Inflammatory macrophage treated with lipopolysaccharide for 4 hours (primary cell): ENCODE measurements at places on chromosomes 11 and 22.
A peak's percentile ranks its signal among the peaks of the same experiment; 100 is the strongest.

DNA sequence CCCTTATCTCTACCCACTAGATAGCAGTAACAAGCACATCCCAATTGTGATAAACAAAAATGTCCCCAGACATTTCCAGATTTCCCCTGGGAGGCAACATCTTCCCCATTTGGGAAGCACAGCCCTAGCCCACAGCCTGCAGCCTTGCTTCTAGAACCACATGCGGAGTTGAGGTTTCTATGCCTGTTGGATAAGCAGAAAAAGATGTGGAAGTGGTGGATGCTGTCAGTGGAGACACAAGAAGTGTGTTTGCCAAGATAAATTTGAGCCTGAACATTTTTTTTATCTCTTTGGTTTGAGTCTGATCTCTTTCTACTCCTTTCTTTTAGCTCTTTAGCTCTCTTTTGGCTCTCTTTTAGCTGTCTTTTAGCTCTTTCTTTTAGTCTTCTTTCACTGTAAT is 884.5 kb downstream of the NTM start:
- no peak for DNase-seq

GRCh38 chr22:30337461-30337778 is 10.7 kb upstream of the TBC1D10A start:
- DNase-seq = no peak

GRCh38 chr11:63769714-63770455 is 1.3 kb upstream of the ZFTA start:
- DNase-seq = no peak

- peak; percentile 30 for DNase-seq
Observed at GRCh38 chr11:84564180-84564866, 1062.8 kb downstream of the DLG2 start.

DNA sequence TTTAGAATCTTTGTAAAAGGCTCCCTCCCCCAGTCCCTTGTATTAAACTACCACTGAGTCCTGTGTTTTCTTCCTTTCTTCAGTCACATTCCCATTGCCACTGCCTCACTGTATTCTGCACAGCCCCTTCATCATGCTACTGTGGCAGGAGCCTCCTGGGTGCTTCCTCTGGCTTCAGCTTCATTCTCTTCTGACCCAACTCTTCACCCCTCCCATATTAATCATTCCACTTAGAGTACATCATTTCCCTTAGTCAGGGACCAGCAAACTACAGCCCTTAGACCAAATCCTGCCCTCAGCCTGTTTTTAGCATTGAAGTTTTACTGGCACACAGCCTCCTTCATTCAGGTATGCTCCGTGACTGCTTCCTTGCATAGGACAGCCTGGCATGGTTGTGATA is 127.7 kb upstream of the MTNR1B start:
- DNase-seq = no peak

DNA sequence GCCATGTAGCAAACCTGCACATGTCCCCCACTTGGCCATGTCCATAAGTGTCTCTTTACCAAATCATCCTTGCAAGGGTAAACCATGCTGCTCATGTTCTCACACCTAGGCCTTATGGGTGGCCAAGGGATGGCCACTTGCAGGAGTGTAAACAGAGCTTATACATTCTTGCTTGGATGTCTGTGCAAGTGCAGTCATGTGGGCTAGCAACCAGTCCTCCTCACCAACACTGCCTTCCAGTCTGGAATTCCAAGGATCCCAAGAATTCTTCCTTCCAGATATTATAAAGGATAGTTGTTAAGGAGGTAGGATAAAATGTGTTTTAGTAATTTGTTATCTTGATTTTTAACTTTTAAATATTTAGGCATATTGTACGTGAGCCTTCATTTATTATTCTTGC is 47.8 kb upstream of the OR5P2 start:
- DNase-seq = no peak

DNA sequence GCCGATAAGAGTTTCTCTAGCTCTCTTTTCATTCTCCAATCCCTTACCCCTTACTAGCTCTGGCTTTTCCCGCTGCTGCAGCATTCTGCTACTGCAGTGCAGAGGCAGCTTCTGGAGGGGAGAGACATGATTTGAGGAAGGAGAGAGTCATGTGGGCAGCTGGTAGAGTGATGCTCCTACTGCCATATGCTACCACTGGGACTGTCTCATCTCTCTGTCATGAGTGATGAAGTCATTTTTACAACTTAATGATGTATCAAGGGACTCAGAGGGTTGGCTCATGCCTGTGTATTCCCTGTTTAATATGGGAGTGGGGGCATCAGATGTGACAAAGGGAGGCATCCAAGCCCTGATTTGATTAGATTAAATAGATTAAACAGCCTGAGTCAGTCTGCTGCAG is 11.3 kb downstream of the SLC17A6 start:
- no peak for DNase-seq

DNA sequence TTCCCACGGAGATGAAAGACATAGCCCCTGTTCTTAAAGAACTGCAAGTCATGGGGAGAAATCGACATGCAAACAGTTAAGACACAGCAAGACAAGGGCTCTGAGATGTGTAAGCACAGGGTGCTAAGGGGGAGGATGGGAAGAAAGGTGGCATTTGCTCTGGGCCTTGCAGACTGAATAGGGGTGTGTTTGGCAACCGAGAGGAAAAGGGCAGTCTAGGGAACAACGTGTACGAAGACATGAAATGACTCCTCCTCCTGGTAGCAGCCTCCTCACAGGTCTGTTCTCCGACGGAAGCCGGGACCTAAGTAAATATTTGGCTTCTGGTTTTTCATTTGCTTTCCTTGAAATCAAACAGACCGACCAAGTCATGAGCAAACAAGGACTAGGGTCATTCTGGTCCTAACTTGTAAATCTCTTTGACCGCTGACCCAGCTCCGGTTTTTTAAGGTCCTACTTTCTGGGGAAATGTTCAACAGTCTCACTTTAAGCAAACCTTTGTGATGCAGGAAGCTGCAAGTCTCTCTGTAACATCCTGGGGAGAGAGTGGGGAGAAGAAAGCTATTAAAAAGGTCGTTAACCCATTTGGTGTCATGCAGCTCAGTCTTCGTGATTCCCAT is 19.7 kb downstream of the NNMT start:
- DNase-seq = no peak

GRCh38 chr11:33869481-33870422 is 22.1 kb downstream of the LMO2 start:
- peak; percentile 91 for DNase-seq

DNA sequence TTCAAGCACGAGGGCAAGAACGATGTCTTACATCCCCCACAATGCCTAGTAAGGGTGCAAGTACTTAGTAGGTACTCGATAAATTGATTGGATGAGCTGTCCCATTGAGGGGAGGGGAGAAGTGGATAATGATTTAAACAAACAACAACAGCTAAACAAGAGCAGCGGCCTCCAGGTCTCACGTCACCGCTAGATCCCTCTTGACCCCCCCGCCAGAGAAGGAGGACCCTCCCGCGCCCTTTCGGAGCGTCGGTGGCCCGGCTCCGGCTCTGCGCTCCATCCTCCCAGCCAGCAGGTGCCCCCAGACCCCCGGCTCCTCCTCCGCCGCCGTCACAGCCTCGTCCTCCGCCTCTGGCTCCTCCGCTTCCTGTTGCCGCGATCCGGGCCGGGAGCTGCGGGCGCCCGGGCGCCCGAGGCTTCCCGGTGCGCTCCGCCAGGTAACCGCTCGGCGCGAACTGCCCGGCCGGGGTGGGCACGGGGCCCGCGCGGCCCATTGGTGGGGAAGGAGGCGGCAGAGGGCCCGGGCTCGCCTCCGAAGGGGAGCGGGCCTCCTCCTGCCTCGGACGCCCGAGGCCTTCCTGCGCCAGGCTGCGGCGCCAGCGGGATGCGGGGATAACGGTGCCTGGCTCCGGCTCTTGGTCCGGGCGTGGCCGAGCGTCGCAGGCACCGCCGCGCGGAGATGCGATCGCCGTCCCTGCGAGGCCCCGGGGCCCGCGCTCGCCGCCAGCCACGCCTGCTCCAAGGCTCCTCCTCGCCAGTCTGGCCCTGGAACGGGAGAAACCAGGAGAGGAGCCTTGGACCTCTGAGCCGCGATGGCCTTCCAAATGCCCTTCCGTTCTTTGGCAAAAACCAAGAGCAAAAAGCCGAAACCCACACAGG is at the start of gene TLCD5:
Gene TLCD5 (plus strand): TSS at position 368 of the 879 bp plus-strand sequence. CDS start 2,143 bp downstream, outside the sequence.
- DNase-seq = no peak

DNA sequence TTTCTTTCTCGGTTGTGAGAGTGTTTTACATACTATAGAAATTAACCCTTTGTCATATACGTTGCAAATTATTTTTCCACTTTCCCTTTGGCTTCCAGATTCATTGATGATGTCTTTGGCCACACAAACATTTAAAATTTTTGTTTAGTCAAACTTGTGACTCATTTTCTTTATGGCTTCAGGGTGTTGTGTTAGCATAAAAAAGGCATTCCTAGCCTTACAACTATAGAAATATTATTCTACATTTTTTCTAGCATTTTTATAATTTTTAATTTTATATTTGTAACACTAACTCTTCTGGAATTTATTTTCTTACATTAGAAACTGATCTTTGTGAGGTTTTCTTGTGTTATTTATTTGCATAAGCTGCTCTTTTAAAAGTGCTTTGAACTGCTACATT is 12.1 kb downstream of the GRIA4 start:
- no peak for DNase-seq

GRCh38 chr11:38788561-38788960 is 2190.5 kb upstream of the RAG2 start:
- no peak for DNase-seq

- peak; percentile 96 for DNase-seq
Observed at GRCh38 chr11:75576499-75576918, 14.5 kb downstream of the SERPINH1 start.

DNA sequence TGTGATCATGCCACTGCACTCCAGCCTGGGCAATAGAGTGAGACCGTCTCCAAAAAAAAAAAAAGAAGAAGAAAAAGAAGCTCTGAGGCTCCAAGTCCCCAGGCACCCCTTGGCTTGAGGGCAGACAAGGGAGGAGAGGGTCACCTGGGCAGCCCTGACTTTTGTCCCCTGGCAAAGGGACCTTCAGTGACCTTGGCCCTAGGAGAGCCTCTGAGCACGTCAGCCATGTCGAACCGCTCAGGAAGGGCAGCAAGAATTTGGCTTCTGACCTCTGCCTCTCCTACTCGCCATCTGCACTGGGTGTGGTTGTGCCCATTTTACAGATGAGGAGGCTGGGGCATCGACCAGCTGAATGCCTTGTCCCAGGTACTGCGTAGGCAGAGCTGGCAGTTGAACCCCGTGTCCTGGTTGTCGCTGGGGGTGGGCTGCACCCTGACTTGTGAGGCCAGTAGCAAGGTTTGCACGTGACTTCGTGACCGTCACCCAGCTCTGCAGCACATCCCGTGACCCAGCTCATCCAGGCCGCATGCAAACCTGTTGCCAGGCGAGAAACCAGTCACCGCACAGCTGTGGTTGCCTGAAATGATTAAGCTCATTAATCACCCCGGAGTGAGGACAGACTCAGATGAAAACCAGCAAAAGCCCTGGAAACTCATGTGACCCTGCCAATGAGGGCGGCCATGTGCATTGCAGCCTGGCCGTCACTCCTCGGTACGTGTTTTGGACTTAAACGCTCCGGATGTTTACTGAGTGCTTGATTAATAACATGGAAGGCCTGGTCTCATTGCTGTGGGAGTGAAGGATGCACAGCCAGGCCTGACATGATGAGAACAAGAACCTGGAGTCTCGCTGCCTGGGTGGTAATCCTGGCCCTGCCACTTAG is 47.7 kb upstream of the PPP6R3 start:
- no peak for DNase-seq

DNA sequence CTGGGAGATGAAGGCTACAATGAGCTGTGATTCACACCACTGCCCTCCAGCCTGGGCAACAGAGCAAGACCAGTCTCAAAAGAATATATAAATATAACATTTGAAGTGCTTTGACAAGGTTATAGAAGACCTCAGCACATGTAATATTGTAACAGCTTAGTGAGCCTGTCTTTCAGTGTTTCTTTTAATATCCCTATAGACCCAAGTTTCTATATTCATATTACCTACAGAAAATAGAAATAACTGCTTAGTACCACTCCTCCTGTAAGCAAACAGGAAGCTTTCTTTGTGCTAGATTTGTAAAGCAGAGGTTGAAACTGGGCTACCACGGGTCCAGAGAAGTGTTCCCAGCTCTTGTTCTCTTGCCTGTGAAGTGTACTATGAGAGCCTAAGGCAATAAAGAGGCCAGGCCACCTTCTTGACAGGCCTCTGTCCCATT is 68.2 kb downstream of the PPP2R1B start:
- no peak for DNase-seq

- peak; percentile 85 for DNase-seq
Observed at GRCh38 chr22:32164075-32164860, 5.2 kb upstream of the C22orf42 start.
